ENCODE measurements at places on chromosomes 4 and X. TPM values are rescaled to one million over a fixed set of nuclear protein-coding genes. Genes with fewer than 3 reads are reported as not detected.

GRCh38 chr4:53057679-53058078 is 195.6 kb downstream of the RASL11B start:
- no peak for DNase-seq

GRCh38 chr4:183154701-183155391 is 55.8 kb downstream of the WWC2 start:
- DNase-seq, result no peak

- peak; percentile 44 for DNase-seq
Measured at GRCh38 chr4:15327311-15328298, 100.2 kb upstream of the C1QTNF7 start.

GRCh38 chrX:134732676-134733075 is 74.4 kb upstream of the PLAC1 start:
- no peak for DNase-seq

GRCh38 chr4:100981447-100982204 is 365.7 kb downstream of the PPP3CA start:
- peak; percentile 41 for DNase-seq

GRCh38 chrX:111095974-111096895 is at the start of gene PAK3:
Gene PAK3 (plus strand): TSS chrX:111096191. CDS start chrX:111123104, 26,913 bp downstream.
- peak; percentile 69 for DNase-seq

GRCh38 chr4:127730142-127730913 is at the start of gene SLC25A31:
Gene SLC25A31 (plus strand): TSS chr4:127730400. CDS start chr4:127730546, 146 bp downstream.
- DNase-seq, result no peak

GRCh38 chr4:66568431-66568830 is 898.1 kb upstream of the EPHA5 start:
- DNase-seq, result no peak

GRCh38 chr4:57051095-57051494 is 59.1 kb downstream of the IGFBP7 start:
- DNase-seq, result no peak

GRCh38 chr4:8507196-8507570 is 66.6 kb downstream of the TRMT44 start:
- no peak for DNase-seq

GRCh38 chr4:15575966-15576365 is 79.2 kb downstream of the FBXL5 start:
- no peak for DNase-seq

- DNase-seq, result no peak
Measured at GRCh38 chr4:40241941-40242340, 45.1 kb downstream of the RHOH start.

DNA sequence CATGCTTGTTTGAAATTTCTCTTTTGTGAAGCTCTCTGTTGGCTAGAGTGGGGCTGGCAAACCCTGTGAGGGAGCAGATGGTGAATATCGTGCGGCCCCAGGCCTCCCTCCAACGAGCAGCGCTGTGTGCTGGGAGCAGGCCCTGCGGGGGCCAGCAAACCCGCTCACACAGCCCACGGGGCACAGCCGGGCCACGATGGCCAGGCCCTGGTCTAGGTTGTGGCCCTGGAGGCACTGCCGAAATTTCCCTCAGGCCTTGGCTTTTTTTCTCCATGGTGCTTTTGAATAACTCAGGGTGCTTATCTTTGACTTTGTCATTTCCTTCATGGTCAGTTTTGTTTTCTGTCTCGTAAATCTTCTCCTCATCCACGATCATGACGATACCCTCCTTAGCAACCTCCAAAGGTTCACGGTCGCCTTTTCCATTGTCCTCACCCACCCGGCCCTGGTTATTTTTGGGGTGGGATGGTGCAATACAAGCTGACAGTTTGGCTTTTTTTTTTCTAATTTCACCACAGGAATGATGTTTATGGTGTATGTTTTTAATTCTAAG is 20.7 kb downstream of the PCGF3 start:
- peak; percentile 20 for DNase-seq

- DNase-seq, result peak; percentile 85
Measured at GRCh38 chr4:15231265-15232091, 196.4 kb upstream of the C1QTNF7 start.

- DNase-seq, result no peak
Measured at GRCh38 chr4:67584496-67584895, 26.0 kb downstream of the STAP1 start.

GRCh38 chr4:7786517-7786916 is 153.1 kb downstream of the AFAP1 start:
- no peak for DNase-seq

GRCh38 chrX:154482786-154483185 is 3.6 kb downstream of the UBL4A start:
- DNase-seq, result no peak

DNA sequence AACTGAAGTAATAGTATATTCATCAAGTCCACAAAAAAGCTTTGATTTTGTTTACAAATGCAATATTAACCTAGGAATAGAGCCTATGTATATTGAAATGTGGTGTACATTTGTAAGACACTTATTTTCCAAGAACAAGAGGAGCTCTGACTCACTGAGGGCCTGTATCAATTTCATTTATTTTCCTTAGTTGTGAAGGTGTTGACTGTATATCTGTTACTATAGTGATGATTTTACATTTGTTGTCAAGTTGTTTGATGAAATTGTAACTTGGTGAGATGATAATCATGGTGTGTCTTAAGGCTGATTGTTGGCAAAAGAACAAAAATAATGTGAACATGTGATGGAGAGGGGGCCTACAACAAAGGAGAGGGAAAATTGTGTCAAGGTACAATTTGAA is 274.9 kb upstream of the TEX13A start:
- DNase-seq, result no peak

CLDN22 gene
- 0.05 TPM for total RNA-seq

STAP1 gene
- total RNA-seq, result not detected

PAGE2 gene
- total RNA-seq, result not detected

GABRA4 gene
- 0.05 TPM for total RNA-seq

DCLK2 gene
- total RNA-seq, result 18.2 TPM

GPR50 gene
- not detected for total RNA-seq

SRPK3 gene
- 0.20 TPM for total RNA-seq

COL25A1 gene
- not detected for total RNA-seq
